ENCODE measurements at places on chromosomes 1 and 21. TPM values are rescaled to one million over a fixed set of nuclear protein-coding genes. Genes with fewer than 3 reads are reported as not detected.

DNA sequence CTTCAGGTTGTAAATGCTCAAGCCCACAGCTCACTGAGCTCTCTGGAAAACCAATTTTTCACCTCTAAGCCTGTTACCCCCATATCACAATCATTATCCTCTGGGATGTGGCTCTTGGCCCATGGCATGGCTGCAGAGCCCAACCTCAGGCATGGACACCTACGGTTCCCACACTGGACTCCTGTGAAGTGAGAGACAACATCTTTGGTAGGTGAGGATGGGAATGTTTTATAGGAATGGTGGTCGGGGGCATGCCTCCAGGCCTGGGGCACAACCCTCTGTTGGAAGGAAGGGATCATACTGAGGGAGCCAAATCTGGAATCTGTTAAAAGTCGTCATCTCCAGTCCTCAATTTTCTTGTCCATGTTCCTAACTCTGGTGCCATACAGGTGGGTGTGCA lies 179.1 kb downstream of the FOXD2 start:
- peak; percentile 3 for DNase-seq

DNA sequence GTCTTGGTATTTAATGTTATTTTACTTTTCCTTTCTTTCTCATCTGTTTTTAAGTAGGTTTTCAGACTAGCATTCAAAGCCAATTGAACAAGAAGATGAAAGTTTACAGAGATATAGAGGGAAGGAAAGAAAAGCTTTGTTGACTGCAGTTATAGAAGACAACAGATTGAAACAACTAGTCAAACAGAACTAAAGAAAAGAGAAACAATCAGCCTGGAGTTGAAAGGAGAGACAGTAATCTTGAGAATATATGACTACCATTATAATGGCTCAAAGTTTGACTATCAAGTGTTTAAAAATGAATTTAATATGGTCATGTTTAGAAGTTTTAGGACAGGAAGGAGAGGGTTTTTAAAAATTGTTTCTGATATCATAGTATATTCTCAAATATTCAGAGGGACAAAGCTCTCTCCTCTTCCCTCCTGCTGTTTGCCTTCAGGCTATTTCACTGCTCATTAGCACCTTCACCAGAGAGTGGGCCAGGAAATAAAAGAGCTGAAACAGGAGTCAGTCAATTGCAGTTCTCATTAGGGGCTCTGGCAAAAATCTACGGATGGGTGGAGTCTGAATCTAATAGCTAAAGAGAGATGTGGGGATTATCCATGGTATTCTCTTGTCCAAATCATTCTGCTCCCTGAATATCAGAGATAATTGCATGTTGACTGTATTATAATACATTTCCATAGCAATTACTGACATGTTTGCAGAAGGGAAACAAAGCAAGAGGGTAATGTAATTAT lies 577.8 kb downstream of the BRINP3 start:
- DNase-seq = no peak

- DNase-seq = no peak
Measured at GRCh38 chr1:221829327-221830015, 87.6 kb upstream of the DUSP10 start.

DNA sequence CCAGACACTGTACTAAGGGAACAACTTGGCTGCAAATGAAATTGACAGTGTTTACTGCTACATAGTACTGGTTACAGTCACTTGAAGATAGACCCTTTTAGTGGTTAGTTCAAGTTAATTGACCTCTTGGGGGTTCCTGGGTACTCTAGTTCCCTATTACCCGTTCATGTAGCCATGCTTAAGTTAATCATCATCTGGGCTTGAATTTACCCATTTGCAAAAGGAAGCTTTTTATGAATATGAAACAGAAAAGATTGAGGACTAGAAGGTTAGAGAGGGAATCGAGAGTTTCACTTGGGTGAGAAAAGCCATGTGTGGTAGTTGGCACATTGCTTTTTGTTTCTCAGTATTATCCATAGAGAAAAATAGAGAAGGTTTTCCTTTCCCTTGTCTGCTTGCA lies 2.7 kb downstream of the MIA3 start:
- no peak for DNase-seq

DNA sequence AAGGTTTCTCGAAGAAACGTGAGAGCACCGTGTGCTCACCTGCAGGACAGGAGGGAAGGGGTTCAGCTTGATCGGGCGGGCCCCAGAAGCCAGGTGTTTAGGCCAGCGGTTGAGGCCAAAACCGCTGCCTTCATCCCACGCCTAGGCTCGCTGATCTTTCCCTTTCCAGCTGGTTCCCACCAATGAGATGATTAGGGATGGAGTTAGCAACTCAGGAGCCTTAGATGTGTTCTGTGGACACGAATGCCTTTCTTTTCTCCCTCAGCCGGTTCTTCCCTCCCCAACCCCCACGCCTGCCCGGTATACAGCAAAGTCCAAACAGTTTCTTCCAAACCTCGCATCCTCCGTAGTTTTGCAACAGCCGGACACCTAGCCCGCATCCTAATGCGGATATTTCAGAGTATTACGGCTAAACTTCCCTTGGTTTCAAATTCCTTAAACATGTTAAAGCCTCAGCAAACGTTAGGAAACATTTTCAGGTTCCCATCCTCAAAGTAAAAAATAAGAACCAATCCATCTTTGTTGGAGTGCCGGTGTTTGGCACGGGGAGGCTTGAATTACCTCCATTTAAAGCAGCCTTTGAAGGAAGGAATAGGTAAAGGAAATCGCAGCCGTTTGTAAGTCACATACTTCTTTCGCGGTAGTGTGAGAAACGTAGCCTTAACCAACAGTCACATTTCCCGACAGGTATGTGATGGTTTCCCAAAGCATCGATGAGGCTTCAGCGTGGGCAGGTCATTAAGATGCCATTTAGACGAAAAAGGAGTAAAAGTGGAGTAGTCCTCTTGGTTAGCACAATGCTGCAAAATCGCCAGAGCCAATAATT lies 1.1 kb downstream of the LRRC8C start:
- peak; percentile 57 for DNase-seq

DNA sequence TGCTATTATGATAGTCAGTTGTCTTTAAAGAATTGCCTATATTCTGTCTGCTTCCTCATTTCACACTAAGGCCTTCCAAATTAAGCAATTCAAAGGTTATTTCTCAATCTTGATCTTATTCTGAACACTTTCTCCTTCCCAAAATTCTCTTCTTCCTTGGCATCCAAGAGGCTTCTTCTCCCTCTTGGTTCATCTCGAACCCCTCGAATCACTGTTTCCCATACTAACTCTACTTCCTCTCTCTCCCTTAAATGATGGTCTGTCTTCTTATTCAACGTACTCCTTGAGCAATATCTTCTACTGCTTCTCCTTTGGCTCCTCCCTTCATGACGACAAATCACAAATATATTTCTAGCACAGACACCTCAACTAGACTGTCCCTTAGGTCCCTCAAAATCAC lies 4.5 kb downstream of the COPA start:
- DNase-seq = no peak

DNA sequence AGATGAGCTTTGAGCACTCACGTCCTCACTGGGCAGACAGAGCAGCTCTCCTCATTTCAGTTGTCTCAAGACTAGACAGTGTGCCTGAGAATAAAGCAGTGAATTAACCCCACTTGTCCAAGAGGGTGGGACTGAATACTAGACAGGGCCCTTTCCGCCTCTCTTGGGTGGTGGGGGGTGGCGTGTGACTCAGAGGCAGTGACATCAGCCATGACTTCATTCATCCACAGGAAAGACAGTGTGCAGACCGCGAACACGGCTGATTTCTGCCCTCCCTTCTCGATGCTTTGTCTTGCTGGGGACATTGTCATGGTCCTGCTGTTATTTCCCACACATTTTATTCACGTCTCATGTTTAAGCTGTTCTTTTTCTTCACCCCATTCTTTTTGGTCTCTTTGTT lies 64.9 kb downstream of the FGGY start:
- no peak for DNase-seq

GRCh38 chr1:93447481-93448291 lies at the start of gene FNBP1L:
TSS of gene FNBP1L (plus strand) at chr1:93448118. CDS start at chr1:93448282, 164 bp downstream.
- peak; percentile 96 for DNase-seq

DNA sequence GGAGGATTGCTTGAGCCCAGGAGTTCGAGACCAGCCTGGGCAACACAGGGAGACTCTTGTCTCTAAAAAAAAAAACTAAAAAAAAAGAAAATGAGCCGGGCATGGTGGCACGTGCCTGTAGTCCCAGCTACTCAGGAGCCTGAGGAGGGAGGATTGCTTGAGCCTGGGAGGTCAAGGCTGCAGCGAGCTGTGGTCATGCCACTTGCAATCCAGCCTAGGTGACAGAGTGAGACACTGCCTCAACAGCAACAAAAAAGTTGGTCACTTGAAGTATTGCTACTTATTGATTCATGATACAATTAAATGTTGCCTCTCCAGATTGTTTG lies 57.9 kb upstream of the CXADR start:
- DNase-seq = no peak

DNA sequence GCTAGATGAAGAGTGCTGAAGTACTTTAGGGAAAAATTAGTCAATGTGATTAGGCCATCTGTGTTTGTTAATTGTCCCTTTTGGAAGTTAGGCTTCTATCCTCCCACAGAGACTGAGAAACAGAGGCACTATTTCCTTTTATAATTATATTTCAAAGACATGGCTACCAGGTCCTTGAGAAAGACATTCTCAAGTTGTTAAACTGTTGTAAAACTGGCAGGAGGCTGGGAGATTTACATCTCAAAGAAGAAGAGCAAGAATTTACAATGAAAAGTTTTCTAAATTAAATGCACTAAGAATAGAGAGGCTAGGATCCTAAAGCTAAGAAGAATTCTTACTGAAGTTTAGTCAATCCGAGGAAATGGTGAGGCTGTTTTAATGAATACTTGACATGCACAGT lies 74.0 kb upstream of the BRINP3 start:
- DNase-seq = no peak

DNA sequence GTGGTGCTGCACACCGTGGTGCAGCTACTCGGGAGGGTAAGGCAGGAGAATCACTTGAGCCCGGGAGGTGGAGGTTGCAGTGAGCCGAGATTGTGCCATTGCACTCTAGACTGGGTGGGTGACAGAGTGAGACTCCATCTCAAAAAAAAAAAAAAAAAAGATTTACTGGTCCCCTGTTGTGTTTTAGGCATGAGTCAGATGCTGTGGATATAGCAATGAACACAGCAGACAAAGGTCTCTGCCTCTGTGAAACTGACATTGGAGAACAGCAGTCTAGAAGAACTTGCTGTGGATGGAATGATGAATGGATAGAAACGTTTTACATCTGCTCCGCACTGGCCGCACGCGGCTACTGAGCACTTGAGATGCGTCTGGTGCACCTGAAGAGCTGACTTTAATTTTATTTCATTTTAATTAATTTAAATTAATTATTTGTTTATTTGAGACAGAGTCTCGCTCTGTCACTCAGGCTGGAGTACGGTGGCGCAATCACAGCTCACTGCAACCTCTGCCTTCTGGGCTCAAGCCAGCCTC lies 24.5 kb upstream of the EPHA2 start:
- no peak for DNase-seq

DNA sequence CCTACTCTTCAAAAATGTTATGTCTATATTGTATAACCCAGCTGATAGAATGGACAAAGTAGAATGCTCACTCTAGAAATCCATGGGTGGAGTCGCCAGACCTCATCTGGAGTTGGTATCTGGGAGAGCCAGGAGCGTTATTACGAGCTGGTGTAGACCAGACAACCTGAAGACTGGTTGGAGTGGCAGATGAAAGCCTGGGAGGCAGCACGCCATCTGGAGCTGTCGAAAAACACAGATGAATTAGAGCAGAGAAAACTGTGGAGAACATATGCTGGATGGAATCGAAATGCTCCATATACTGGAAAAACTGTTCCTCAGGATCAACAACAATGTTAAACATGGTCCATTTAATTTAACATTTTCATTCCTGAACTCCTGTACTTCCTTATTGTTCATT lies 333.6 kb downstream of the KCTD3 start:
- DNase-seq = no peak

DNA sequence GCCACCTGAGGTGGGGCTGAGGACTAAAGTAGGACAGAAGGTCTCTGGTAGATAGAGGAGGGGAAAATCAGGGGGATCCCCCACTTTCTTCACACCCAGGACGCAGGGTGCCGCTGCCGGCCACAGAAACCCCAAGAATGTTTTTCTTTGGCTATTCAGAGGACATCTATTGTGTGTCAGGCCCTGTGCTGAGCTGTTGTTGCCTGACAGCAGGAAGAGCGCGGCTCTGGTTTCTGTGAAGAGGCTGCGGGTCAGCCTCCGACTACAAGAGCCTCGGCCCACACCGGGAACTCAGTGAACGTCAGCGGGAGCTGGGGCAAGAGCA lies 407 bp upstream of the PIGV start:
- DNase-seq = no peak

GRCh38 chr1:161177936-161178244 lies 583 bp upstream of the B4GALT3 start:
- no peak for DNase-seq

- DNase-seq = no peak
Measured at GRCh38 chr1:24867084-24867870, 62.8 kb downstream of the RUNX3 start.

GRCh38 chr1:42358791-42359190 lies 21.8 kb upstream of the RIMKLA start:
- no peak for DNase-seq

- DNase-seq = peak; percentile 19
Measured at GRCh38 chr1:29520571-29521437, 284.5 kb downstream of the PTPRU start.

- no peak for DNase-seq
Measured at GRCh38 chr21:29303288-29303687, 4.6 kb downstream of the BACH1 start.

- peak; percentile 93 for DNase-seq
Measured at GRCh38 chr1:16720351-16721223, 19.7 kb upstream of the RNU1-4 start.

GRCh38 chr1:241591317-241591716 lies 48.9 kb downstream of the CHML start:
- DNase-seq = no peak

GRCh38 chr1:11806307-11806936 lies 431 bp downstream of the CLCN6 start:
- DNase-seq = no peak

GRCh38 chr1:88650676-88651418 lies 33.2 kb upstream of the PKN2 start:
- DNase-seq = no peak

GRCh38 chr1:225911191-225912130 lies 12.6 kb downstream of the PYCR2 start:
- peak; percentile 75 for DNase-seq

DNA sequence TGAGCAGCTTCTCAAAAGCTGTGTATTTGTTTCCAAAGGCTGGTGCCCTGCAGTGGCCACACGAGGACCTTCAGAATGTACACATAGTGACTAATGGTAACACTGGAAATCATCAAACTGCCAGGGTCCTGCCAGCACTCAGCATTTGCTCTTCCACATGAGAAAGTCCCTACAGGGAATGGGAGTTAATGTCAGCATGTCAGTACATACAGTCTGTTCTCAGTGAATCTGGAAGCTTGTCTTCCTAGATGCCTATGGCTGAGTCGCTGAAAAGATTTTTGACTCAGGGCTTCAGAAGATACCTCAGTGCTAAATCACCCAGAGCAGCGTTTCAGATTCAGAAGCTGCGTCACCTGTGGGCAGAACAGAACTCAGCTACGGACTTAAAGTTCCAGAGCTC lies 108.2 kb downstream of the CDC7 start:
- no peak for DNase-seq

Gene SLFNL1
- 0.32 TPM for polyA plus RNA-seq

Gene NES
- 44.3 TPM for polyA plus RNA-seq

Gene REN
- 1,159 TPM for polyA plus RNA-seq

Gene MORC3
- polyA plus RNA-seq = 6.6 TPM

Gene SPATA45
- not detected for polyA plus RNA-seq

Gene USH2A
- not detected for polyA plus RNA-seq

Gene CELA2B
- polyA plus RNA-seq = not detected

Gene MYCL
- polyA plus RNA-seq = 1.7 TPM

Gene UMODL1
- polyA plus RNA-seq = 0.39 TPM

Gene ANGPTL3
- 19.2 TPM for polyA plus RNA-seq

Gene OVAAL
- polyA plus RNA-seq = not detected

Gene CCDC17
- polyA plus RNA-seq = 1.0 TPM

Gene EPHB2
- polyA plus RNA-seq = 3.0 TPM

Gene S100A5
- 1.9 TPM for polyA plus RNA-seq

Gene KLF17
- not detected for polyA plus RNA-seq

Data from kidney (tissue), 22 donors.